ENCODE measurements at places on chromosomes 1 and 21.

GRCh38 chr1:173128742-173129141, 78.0 kb upstream of the TNFSF18 start:
- no peak for DNase-seq

DNA sequence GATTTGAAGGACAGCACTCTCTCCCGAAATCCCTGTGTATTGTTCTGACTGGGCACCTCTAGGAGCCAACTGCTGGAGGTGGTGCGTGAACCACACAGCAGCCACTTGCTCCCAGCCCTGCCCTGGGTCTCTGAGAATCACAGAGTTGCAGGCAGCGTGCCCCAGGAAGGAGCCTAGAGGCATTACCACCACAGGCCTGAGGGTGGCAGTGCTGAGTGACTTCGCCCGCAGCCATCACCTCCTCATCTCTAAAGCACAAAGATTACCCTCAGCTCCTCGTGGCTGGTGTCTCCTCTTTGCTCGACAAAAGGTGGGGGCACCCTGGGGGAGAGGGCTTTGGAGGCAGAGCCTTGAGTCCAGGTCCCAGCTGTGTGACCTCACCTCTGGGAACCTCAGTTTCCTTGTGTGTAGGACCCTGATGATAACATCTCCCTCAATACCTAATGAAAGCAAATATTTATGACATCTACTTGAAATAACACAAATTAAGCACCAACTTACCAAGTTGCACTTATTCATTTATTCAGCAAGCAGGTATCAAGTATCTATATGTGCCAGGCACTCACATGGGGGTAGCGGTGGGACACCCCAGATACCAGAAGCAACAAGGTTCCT, 86.3 kb downstream of the VWA5B1 start:
- no peak for DNase-seq

DNA sequence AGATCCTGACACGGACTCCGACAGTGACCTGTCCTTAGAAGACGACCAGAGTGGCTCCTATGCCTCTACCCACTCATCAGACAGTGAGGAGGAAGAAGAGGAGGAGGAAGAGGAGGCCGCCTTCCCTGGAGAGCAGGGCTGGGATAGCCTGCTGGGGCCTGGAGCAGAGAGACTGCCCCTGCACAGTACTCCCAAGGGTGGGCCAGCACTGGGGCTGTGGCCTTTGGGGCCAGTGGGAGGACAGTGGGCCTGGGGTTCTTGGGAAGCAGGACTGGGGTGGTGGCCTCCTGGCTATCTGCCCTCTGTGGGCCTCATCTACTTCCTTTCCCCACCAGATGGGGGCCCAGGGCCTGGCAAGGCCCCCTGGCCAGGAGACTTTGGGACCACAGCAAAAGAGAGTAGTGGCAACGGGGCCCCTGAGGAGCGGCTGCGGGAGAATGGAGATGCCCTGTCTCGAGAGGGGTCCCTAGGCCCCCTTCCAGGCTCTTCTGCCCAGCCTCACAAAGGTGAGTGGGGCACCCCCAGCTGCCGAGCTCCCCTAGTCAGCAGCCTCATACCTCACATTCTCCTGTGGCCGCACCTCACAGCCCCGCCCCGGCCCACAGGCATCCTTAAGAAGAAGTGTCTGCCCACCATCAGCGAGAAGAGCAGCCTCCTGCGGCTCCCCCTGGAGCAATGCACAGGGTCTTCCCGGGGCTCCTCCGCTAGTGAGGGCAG, 10.0 kb downstream of the PSRC1 start:
- DNase-seq, result no peak

GRCh38 chr1:70284366-70284765, 63.2 kb downstream of the SRSF11 start:
- DNase-seq, result no peak

DNA sequence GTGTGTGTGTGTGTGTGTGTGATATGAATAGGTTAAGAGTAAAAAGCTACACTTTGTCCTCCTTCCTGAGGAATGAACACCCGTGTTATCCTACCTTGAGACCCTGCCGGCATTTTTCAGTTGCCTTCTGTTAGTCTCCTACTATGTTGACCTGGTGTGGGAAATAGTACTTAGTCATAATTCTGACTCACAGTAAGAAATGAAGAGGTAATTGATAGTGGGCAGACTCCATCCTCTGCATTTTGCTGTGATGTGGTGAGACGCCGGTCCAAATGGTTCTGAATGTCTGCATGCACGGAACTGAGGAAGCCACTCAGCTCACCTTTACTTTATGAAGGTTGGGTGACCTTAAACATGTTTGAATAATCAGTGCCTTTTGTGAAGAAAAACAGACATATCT, 12.6 kb downstream of the CD101 start:
- no peak for DNase-seq

DNA sequence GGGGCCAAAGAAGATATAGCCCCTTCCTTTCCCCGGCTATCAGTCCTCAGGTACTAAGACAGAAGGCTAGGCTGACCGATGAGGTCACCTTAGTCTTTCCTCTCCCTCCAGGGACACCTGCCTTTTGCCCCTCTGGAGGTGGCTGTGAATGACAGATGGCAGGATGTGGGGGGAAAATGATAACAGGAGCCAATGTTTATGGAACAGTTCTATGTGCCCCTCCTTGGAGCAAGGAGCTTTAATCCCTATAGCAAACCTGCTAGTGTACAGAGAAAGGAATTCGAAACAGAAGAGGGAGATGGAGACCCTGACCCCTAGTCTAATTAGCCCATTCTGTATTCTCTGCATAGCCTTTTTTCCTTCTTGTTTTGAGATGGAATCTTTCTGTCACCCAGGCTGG, 28.1 kb downstream of the SERINC2 start:
- DNase-seq, result no peak

DNA sequence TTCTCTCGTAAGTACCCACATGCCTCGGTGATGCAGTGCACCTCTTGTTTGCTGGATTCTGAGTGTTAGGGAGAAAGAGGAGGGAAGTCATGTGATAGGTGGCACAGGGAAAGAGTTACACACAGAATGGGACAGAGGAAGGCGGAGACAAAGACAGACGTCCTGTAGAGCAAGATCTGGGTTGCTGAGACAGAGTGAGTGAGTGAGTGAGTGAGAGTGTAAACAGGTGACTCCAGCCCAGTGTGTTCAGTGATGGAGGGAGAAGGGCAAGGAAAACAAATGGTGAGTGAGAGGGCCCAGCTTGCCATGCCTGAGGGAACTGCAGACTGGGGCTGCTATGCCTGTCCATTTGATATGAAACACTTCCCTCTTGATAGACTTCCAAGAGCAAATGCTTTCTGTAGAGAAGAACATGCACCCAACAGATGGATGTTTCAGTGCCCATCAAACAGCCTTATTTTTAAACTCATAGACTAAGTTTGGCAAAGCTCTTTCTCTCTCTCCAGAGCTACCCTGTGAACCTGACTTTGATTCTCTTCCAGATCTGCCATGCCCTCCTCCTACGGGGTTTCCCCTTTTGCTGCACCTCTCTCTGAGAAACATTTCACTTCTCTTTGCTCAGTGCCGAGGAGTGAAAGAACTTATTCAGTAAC, 209.9 kb upstream of the COA6 start:
- DNase-seq, result no peak

- DNase-seq, result no peak
Measured at GRCh38 chr1:114208106-114208505, 54.4 kb upstream of the SYT6 start.

DNA sequence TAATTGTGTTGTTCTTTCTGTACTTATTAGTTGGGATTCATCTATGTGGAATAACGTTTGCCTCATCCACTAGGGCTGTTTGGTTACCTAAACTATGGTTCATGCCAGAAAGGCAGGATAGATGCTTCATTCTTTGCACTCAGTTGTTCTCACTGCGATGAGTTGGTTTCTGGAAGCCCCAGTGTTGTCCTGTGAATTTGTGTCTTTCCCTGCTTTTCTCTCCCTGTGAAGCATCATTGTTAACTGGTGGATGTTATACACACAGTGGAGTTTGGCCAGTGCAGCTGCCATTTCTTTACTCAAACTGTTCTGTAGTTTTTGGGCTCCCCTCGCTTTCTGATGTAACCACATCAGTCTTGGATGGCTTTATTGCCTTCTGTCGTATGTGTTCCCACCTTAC, 143.6 kb upstream of the COL6A1 start:
- no peak for DNase-seq

DNA sequence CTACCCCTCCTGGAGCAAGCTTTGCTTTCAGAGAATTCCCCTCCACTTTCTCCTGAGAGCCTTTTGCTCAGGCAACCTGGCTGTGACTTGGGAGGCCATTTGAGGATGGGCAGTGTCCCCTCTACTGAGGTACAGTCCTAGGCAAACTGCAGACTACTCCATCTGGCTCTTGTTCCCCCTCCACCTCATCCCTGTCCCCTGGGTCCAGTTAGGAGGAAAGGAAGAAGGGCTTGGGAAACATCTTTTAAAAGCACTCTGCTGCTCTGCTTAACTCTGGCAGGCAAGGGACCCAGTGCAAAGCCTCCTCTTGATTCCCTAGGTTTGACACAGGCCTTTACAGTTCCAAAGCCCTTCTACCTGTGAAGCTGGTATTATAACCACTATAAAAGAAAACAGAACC, 108.2 kb downstream of the NAV1 start:
- DNase-seq, result no peak

DNA sequence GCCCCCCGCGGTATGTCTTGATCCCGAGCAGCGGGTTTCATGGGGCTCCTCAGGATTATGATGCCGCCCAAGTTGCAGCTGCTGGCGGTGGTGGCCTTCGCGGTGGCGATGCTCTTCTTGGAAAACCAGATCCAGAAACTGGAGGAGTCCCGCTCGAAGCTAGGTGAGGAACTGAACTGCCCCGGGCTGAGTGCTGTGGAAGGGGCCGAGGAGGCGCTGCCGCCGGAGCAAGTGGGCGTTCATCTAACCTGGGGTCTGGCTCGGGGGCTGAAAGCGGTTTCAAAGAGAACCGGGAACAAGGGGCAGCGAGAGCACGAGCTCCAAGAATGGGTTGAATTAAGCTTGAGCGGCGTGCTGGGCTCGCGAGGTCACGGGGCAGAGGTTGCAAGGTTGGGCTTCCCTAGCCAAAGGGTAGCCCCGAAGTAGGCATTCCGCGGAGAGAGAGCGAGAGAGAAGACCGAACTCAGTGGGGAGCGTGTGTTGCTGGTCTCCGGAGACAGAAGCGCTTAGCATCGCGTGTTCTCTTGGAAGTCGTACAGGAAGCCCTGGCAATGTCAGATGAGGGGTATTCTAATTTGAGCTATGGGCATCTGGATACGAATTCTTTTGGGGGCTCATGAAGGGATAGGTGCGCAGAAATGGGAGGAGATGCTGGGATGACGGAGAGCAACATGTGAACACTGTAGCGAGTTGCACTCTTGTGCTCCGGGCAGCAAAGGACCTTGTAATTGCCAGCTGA, 732 bp downstream of the HS2ST1 start:
- peak; percentile 30 for DNase-seq

GRCh38 chr1:209391792-209392191, 191.7 kb upstream of the CAMK1G start:
- peak; percentile 56 for DNase-seq

DNA sequence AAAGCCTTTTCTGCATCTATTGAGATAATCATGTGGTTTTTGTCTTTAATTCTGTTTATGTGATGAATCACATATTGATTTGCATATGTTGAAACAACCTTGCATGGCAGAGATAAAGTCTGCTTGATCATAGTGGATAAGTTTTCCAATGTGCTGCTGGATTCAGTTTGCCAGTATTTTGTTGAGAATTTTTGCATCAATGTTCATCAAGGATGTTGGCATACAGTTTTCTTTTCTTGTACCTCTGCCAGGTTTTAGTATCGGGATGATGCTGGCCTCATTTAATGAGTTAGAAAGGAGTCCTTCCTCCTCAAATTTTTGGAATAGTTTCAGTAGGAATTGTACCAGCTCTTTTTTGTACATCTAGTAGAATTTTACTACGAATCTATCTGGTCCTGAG, 55.0 kb downstream of the COL24A1 start:
- DNase-seq, result no peak

DNA sequence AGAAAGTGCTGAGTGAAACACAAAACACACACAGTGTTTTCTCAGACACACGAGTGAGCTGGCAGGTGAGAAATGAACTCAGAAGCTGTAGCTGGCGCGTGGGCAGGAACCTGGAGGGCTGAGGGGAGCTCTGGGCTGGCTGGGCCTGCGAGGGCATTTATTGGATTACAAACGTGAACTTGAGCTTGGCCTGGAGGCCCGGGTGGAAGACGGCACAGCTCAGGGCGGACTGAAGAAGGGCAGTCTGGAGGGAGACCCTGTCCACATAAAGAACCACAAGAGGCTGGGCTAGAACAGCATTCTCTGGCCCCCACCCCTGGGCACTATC, 52.1 kb upstream of the ADARB1 start:
- no peak for DNase-seq

DNA sequence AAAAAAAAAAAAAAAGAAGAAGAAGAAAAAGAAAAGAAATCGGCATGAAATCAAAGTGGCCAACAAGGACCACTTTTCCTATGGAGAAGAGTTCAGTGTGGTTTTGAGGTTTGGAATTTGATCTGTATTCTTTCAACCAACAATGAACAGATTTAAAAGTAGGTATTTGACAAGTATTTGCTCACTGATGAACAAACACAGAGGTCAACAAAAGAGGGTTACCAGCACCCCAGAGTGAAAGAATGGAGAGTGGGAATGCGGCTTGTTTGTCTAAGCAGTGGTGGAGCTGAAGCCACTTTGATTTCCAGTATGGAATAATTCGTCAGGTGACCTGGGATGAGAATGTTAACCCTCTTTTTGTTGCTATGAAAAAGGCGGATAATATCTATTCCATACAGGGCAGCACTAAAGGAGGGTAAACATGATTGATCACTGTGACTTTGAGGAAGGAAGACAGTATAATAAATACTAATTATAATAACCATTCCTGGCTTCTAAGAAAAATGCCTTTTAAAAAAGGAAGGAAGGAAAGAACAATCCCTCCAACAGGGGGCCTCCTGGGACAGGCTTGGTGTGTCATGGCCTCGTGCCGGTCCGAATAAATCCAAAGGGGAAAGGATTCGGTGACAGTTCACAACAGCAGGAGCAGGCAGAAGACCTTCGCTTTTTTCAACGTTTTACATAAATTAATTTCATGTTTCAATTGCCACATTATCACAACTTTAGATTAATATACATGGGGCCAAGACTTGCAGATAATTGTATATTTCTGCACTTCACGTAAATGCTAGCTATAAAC, 37.2 kb upstream of the SIM2 start:
- DNase-seq, result peak; percentile 30

DNA sequence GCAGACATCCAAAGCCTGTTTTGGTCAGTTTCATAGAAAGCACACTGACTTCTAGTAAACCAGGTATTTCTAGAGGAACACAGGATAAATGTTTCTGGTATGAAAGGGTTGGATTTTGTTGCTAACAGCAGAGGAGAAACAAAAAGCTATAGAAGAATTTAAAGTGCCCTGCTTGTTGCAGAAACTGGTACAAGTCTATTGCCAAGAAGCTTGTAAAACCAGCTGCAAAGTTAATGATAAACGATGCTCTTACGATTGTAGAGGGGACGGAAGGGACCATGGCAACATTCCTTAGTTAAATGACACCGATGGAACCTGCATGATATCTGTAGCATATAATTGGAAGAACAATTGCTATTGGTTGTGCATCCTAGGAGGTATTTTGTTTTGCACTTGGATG, 40.1 kb downstream of the SLC35F3 start:
- no peak for DNase-seq

DNA sequence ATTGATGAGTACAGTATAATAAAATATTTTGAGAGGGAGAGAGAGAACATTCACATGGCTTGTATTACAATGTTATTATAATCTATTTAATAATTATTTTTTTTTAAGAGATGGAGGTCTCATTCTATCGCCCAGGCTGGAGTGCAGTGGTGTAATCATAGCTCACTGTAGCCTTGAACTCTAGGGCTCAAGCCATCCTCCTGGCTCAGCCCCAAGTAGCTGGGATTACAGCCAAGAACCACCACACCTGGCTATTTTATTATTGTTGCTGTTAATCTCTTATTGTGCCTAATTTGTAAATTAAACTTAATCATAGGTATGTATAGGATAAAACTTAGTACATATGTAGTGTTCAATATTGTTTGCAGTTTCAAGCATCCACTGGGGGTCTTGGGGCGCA, 57.8 kb downstream of the HS2ST1 start:
- DNase-seq, result no peak
